ENCODE measurements at places on chromosomes 11 and 22.

DNA sequence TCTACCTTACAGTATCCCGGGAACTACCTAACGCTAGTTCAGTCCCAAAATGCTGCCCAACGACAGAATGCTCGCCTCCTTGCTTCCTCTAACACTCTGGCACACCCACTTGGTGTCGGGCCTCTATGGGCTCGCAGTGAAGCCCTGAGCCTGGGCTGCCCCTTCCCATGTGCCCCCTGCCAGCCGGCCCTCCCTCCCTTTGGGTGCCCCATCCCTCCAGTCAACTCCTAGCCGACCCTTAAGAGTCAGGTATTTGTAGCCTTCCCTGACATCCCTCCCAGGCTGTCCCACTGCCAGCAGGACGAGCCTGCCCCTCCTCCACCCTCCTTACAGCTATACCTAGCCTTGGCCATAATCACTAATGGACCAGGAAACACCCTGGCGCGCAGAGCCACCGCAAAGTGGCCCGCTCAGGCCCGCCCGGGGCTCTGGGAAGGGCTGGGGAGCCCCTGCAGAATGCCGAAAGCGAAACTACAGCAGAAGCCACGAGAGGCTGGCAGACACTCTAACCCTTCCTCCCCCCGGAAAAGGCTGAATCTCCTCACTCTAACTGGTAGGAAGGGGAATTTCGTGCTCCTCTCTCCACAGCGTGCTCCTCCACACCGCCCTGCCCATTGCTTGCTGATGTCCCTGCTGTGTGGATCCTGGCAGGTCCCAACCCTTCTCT is 8.2 kb downstream of the CBX7 start:
- H3K4me1 ChIP-seq, result no peaks in the 10 kb centered on the region
- no peak overlapping the region for H3K4me3 ChIP-seq
- DNase-seq, result peak; percentile 56

GRCh38 chr22:25853078-25853477 is 111.1 kb downstream of the MYO18B start:
- H3K27ac ChIP-seq, result no peak overlapping the region
- H3K27me3 ChIP-seq, result no peaks in the 10 kb centered on the region
- H3K4me1 ChIP-seq, result no peaks in the 10 kb centered on the region
- no peak for DNase-seq
- H3K4me3 ChIP-seq, result no peak overlapping the region

- no peak overlapping the region for H3K4me3 ChIP-seq
- H3K27ac ChIP-seq, result peak overlapping the region; percentile 19
- no peaks in the 10 kb centered on the region for H3K27me3 ChIP-seq
- peaks cover 7% of the 10 kb centered on the region for H3K36me3 ChIP-seq
- no peak for DNase-seq
These were observed 96.1 kb downstream of the CD44 start for GRCh38 chr11:35235157-35235468.

- H3K36me3 ChIP-seq, result no peaks in the 10 kb centered on the region
- H3K27ac ChIP-seq, result no peak overlapping the region
- H3K27me3 ChIP-seq, result no peaks in the 10 kb centered on the region
- no peaks in the 10 kb centered on the region for H3K4me1 ChIP-seq
These were observed 128.7 kb downstream of the CTTN start for GRCh38 chr11:70527046-70527395.

GRCh38 chr11:3042496-3043314 is 14.5 kb downstream of the CARS1 start:
- peak overlapping the region; percentile 68 for H3K27ac ChIP-seq
- no peaks in the 10 kb centered on the region for H3K4me1 ChIP-seq
- H3K27me3 ChIP-seq, result no peaks in the 10 kb centered on the region
- H3K4me3 ChIP-seq, result no peak overlapping the region
- no peaks in the 10 kb centered on the region for H3K36me3 ChIP-seq
- no peak for DNase-seq

DNA sequence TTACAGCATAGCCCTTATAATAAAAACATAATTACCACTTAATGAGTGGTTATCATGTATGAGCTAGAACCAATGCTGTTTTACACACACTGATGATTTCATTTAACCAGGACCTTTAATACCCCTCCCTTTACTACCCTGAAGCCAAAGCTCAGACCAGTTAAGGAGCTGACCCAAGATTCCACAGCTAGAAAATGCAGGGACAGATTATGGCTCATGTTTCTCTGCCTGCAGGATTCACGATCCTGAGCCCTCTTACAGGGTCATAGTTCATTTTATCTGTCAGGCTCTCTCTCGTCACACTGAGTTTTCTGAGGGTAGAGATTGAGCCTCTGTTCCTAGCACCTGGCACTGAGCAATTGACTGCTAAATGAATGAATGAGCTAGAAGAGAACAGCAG is 27.4 kb downstream of the TUB start:
- no peak for DNase-seq
- H3K4me1 ChIP-seq, result no peaks in the 10 kb centered on the region
- no peak overlapping the region for H3K4me3 ChIP-seq
- H3K27ac ChIP-seq, result no peak overlapping the region
- H3K36me3 ChIP-seq, result peaks cover 5% of the 10 kb centered on the region
